ENCODE measurements at places on chromosomes 7 and 10. TPM values are rescaled to one million over a fixed set of nuclear protein-coding genes. Genes with fewer than 3 reads are reported as not detected.

DNA sequence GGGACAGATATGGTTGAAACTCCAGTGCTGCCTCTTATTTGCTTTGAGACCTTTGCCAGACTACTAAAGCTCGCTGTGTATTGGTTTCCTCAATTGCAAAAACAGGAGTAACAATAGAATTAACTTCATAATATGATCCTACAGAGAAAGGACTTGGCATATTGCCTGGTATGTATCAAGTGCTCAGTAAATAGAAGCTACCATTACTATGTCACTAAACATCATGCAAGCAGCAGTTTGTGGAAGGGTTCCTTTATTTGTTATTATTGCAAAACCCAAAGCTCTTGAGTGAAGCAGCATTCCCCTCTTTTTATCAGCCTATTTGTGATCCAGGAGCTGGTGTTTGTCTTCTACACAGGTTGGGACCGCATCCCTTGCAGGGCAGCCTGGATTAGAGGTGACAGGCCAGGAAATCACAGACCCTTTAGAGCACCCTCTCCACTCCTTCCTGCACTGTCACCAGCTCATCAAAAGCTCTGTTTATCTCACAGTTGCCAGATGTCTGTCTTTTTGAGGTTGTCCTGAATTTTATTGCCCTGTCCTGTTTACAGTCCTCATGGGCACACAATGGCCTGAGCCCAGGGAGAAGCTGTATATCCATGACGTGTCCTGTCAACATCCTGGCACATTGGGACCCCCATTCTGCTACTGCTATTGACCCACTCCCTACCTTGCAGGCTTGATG, 121.5 kb downstream of the SNX10 start:
- H3K27me3 ChIP-seq: no peaks in the 10 kb centered on the region
- no peaks in the 10 kb centered on the region for H3K4me1 ChIP-seq
- DNase-seq: no peak
- no peak overlapping the region for H3K4me3 ChIP-seq
- no peak overlapping the region for H3K27ac ChIP-seq

DNA sequence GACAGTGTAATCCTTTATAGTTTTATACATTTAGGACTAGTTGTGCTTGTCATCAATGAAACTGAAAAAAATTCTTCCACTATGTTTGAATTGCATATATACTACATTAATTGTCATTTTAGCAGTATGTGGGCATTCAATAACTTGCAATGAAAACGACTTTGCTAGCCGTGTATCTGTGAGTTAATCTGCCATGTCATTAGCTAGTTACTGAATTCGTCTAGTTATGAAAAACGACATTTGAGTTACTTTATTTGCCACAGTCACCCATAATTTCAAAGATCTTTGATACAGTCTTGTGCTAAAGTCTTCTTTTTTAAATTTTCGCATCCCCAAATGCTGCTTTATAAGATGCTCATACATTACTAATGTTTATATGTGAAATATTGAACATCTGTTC, 18.3 kb upstream of the SMC3 start:
- DNase-seq: no peak
- no peak overlapping the region for H3K4me3 ChIP-seq
- no peaks in the 10 kb centered on the region for H3K36me3 ChIP-seq
- H3K27ac ChIP-seq: no peak overlapping the region

DNA sequence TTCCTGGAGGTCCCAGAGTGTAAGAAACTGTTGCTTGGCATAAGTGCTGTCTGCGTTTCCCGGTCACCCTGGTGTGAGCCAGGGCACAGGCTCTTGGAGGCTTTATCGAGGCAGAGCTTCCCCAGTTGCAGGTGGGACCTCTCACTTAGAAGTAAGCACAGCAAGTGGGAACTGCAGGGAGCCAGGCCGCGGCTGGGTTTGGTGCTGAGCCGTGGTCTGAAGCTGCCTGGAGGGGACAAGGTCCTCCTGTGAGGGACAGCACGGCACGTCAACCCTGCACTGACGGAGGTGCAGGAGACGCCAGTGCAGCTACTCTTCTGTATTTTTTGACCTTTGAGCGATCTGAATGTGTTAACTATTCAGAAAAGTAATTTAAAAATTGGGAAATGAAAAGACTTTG, 55.8 kb upstream of the PFKFB3 start:
- H3K4me1 ChIP-seq: no peaks in the 10 kb centered on the region
- no peaks in the 10 kb centered on the region for H3K36me3 ChIP-seq
- no peak overlapping the region for H3K27ac ChIP-seq
- no peaks in the 10 kb centered on the region for H3K27me3 ChIP-seq

Gene GIMAP5
- polyA plus RNA-seq: 14.5 TPM

Gene TBC1D12
- 4.1 TPM for polyA plus RNA-seq

DNA sequence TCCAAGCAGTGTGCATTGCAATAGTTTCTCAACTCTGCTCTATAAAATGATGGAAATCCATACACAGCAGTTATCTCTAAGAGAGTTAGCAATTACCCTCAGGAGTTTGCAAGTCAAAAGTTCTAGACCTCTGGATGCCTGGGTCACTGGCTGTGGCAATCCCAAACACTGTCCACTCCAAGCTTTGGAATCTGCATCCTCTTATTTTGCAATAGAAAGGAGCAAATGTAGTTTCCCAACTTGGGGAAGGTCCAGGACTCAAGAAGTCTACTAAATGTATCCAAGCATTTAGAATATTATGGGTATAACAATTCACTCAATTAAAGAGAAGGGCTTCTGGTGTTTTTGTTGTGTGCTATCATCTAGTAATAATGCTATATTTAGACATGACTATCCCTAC, 131.3 kb upstream of the NRP1 start:
- no peak overlapping the region for H3K4me3 ChIP-seq
- H3K4me1 ChIP-seq: peaks cover 2% of the 10 kb centered on the region
- DNase-seq: no peak

Gene ZNF503
- polyA plus RNA-seq: 7.0 TPM

Gene SEMA3E
- polyA plus RNA-seq: 0.38 TPM

GRCh38 chr10:79222186-79222585, 125.1 kb upstream of the PPIF start:
- DNase-seq: no peak
- H3K4me1 ChIP-seq: no peaks in the 10 kb centered on the region
- H3K36me3 ChIP-seq: no peaks in the 10 kb centered on the region
- H3K27ac ChIP-seq: no peak overlapping the region

DNA sequence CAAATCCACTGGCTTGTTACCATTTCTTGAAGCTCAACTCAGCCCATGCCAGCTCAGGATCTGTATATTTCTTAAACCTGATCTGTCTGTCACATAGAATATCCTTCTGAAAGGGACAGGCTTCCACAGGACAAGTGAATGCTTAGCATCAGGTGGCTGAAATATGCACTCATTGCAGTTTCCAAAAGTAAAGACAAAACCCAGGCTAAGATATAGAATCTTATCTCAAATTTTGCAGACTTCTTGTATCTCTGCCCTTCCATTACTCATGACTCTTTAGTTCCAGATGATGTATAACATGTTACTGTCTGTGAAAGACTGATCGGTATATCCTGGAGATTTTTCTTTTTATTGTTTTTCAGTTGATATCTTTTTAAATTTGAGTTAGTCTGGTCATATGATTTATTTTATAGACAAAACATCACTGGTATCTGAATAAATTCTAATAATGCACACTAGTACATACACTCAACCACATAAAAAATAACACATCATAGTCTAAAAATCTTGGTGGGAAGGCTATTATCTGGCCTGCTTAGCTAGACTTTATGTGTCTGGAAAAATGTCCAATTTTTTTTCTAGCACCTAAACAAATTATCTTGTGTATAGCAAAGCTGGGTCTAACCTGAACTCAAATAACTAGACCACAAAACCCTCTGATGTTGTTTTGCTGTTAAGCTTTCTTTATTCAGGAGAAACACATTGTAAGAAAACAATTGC, 182.6 kb downstream of the ADAM12 start:
- H3K27me3 ChIP-seq: no peaks in the 10 kb centered on the region
- no peak overlapping the region for H3K27ac ChIP-seq
- H3K36me3 ChIP-seq: no peaks in the 10 kb centered on the region
- H3K4me1 ChIP-seq: no peaks in the 10 kb centered on the region
- no peak for DNase-seq

- DNase-seq: no peak
- no peaks in the 10 kb centered on the region for H3K36me3 ChIP-seq
- no peaks in the 10 kb centered on the region for H3K27me3 ChIP-seq
- H3K4me3 ChIP-seq: no peak overlapping the region
- no peak overlapping the region for H3K27ac ChIP-seq
- H3K4me1 ChIP-seq: no peaks in the 10 kb centered on the region
Observed at GRCh38 chr7:16271990-16272665, 149.2 kb downstream of the CRPPA start.

- H3K4me3 ChIP-seq: no peak overlapping the region
- no peaks in the 10 kb centered on the region for H3K36me3 ChIP-seq
- no peaks in the 10 kb centered on the region for H3K4me1 ChIP-seq
- DNase-seq: no peak
- H3K27me3 ChIP-seq: no peaks in the 10 kb centered on the region
- H3K27ac ChIP-seq: no peak overlapping the region
Observed at GRCh38 chr10:75058161-75058560, 53.3 kb upstream of the SAMD8 start.

DNA sequence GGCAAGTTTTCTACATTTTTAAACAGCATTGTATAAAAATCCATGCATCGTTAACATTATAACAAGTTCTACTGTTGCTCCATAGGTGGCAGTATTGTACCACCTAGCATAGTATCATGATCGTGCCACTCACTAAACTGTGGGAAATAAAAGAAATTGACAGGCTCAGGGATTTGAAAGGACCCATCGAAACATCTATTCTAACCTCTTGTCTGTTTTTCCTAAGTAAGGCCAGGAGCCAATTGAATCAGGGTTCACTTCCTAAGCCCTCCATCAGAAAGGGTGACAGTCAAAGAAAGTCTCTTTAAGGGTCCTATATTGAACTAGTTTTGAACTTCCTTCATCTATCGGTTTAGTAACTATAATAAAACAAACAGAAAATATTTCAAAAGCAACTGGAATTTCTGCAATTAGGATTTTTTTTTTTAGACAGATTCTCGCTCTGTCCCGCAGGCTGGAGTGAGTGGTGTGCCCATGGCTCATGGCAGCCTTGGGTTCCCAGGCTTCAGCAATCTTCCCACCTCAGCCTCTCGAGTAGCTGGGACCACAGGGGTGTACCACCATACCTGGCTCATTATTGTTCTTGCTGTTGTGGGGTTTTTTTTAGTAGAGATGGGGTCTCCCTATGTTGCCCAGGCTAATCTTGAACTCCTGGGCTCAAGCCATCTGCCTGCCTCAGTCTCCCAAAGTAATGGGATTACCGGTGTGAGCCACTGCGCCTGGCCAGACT, 9.4 kb downstream of the HACD1 start:
- no peak overlapping the region for H3K4me3 ChIP-seq
- no peaks in the 10 kb centered on the region for H3K27me3 ChIP-seq
- no peak overlapping the region for H3K27ac ChIP-seq

GRCh38 chr10:86868353-86868752, 89.1 kb downstream of the MMRN2 start:
- H3K27ac ChIP-seq: peak overlapping the region; percentile 16
- no peaks in the 10 kb centered on the region for H3K27me3 ChIP-seq
- H3K36me3 ChIP-seq: no peaks in the 10 kb centered on the region
- DNase-seq: no peak

Gene PNLIP
- 1.3 TPM for polyA plus RNA-seq

DNA sequence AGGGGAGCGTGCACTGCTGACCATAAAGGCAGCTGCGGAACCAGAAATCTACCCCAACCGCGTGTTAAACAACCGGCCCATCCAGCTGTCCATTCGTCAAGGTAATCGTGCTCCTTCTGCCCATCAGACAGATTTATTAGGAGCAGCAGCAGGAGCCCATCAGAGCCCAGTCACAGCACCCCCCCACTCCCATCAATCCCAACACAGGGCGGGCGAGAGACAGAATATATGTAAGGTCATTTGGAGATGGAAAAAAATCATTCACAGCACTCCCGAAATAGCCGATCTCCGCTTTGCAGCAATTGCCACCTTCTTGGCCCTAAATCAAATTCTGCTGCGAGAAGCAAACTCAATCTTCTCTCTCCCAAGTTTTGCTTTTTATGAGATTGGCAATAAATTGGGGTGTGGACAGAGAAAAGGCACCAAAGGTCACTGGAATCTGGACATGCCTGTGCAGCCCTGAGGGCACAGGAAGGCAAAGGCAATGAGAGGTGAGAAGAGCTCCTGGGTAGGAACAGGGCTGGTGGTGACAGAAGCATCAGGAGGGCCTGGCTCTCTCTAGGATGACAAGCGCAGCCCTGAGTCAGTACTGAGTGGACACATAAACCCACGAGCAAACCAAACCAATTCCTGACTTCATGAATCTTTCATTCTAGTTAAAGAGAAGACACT, 145.0 kb upstream of the ZMIZ1 start:
- DNase-seq: no peak
- no peak overlapping the region for H3K4me3 ChIP-seq
- H3K4me1 ChIP-seq: no peaks in the 10 kb centered on the region
- no peaks in the 10 kb centered on the region for H3K27me3 ChIP-seq
- no peaks in the 10 kb centered on the region for H3K36me3 ChIP-seq

DNA sequence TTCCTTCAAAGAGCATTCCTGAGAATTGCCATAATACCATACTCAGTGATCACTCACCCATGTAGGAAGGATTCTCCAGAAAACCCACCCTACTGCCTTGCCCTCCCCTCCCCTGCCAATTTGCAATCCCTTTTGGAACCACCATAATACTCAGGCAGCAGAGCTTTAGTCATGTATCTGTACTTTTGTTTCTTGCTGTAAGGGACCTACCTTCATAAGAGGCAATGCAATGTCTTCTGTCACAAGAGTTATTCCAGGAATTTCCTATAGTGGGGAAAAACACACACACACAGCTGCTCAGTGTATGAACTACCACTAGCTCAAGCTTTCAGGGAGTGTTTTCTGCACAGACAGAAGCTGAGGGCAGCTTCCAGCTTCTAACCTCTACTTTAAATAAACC, 67.0 kb downstream of the GSAP start:
- no peak overlapping the region for H3K27ac ChIP-seq
- no peak for DNase-seq
- H3K36me3 ChIP-seq: no peaks in the 10 kb centered on the region

GRCh38 chr10:101014230-101014884, 14.7 kb downstream of the LZTS2 start:
- H3K27ac ChIP-seq: no peak overlapping the region
- no peaks in the 10 kb centered on the region for H3K36me3 ChIP-seq
- H3K27me3 ChIP-seq: no peaks in the 10 kb centered on the region
- H3K4me1 ChIP-seq: no peaks in the 10 kb centered on the region
- peak; percentile 96 for DNase-seq

Gene CYP2E1
- 0.63 TPM for polyA plus RNA-seq

DNA sequence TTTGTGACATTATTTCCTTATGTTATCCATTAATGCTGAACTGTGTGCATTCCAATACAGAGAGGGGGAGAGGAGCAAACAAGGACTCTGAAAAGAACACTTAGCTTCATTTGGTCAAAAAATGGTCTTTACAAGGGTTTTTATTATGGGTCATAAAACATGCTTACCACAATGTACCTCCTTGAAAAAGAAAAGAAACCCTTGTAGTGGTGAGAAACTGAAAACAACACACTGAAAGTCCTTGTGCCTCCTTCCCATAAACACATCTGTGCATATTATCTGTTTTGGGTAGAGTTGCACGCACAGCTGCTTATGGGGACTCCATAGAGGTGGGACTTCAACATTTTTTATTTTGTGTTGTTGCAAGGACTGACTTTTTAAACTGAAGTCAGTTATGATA, 98.7 kb downstream of the CDK6 start:
- peaks cover 3% of the 10 kb centered on the region for H3K4me1 ChIP-seq
- no peak for DNase-seq
- no peak overlapping the region for H3K27ac ChIP-seq
- no peaks in the 10 kb centered on the region for H3K36me3 ChIP-seq
- no peaks in the 10 kb centered on the region for H3K27me3 ChIP-seq

- peaks cover 6% of the 10 kb centered on the region for H3K4me1 ChIP-seq
- DNase-seq: no peak
- H3K27me3 ChIP-seq: no peaks in the 10 kb centered on the region
- no peak overlapping the region for H3K4me3 ChIP-seq
- H3K27ac ChIP-seq: no peak overlapping the region
- H3K36me3 ChIP-seq: no peaks in the 10 kb centered on the region
Observed at GRCh38 chr7:143886826-143887477, 15.0 kb downstream of the TCAF1 start.
